ENCODE measurements at places on chromosomes 11 and 22.

DNA sequence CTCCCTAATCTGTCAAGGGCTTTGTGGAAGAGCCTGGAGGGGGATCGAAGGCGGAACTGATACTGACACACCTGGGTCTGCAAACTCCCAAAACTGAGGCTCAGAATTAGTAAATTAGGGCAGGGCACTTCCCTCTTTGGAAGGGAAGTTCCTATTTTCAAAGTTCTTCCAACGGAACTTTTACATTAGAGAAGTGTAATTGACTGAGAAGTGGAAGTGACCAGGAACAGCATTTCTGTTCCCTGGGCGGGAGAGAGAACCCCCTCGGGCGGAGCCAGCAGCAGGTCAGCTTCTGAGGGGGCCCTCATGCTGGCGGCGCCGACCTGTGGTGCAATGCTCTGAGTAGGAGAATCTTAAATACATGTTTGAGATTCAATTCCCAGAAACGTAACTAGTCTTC lies 1.1 kb upstream of the CBL start:
- no peak for DNase-seq

- no peak for DNase-seq
Measured at GRCh38 chr11:1192741-1193325, 30.0 kb upstream of the MUC5B start.

GRCh38 chr11:76041208-76041607 lies 165.1 kb downstream of the WNT11 start:
- no peak for DNase-seq

DNA sequence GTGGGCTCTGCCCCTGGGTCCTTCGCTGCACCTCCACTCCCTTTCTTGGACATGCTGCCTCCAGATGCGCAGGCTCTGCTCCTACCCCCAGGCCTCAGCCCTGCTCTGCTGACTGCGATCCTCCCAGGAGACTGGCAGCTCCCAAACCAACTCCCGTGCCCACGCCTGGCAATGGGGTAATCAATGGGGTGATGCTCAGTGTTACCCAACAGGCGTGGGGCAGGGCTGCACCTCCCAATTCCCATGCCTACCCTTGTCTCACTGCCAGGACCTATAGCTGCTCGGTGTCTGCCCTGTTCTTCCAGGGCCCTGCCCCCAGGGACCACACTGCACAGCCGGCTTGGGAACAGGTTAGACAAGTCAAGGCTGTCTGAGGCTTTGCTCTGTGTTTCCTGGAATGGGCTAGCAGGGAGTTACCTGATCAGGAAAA lies at the start of gene ALDH3B2:
Gene ALDH3B2 (minus strand): TSS at position 182 of the 430 bp plus-strand sequence. CDS start 7,688 bp downstream, outside the sequence.
- no peak for DNase-seq

- no peak for DNase-seq
Measured at GRCh38 chr11:73381589-73381988, 5.4 kb downstream of the RELT start.

DNA sequence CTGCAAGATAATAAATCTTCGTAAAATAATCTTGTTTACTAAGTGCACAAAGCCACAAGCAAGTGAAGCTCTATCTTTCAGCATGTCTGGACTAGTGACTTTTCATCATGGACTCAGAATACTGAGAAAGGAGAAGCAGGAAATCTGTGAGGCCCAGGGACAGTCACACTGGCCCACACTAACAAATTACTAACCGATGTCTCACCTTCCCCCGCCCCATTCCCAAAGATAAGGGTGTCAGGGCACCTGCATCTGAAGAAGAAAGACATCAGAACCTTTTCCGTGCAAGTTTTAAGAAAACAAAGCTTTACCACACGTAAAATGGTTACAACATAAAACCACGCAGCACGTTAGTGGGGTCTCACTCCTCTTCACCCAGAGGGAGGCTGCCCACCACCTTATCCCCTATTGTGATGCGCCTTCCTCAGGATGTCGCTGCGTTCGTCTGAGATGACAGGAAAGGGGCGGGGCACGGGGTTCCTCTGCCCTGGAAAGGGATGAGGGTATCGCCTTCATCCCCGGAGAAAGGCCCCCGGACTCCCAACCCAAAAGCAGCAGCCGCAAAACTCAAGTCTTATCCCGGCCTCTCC lies 616 bp downstream of the BTBD10 start:
- DNase-seq = peak; percentile 34

DNA sequence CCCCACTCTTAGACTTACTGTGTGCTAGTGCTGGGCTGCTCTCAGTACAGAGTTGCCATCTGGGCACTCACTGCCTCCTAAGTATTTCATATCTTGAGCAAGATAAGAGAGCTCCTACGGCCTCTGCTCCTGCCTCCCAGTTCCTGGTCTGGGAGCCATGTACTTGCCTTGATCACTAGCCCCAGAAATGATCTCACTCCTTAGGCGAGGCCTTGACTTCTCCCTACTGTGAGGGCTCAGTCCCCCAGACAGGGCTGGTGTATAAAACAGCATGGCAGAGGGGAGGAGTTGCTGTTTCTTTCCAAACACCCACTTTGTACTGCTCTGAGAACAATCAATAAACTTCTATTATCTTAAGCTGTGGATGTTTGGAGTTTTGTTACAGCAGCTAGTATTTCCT lies 47.4 kb upstream of the TP53I11 start:
- DNase-seq = no peak

GRCh38 chr11:72446929-72447769 lies 12.8 kb upstream of the CLPB start:
- peak; percentile 63 for DNase-seq

GRCh38 chr11:19307498-19307897 lies 66.8 kb upstream of the E2F8 start:
- no peak for DNase-seq

DNA sequence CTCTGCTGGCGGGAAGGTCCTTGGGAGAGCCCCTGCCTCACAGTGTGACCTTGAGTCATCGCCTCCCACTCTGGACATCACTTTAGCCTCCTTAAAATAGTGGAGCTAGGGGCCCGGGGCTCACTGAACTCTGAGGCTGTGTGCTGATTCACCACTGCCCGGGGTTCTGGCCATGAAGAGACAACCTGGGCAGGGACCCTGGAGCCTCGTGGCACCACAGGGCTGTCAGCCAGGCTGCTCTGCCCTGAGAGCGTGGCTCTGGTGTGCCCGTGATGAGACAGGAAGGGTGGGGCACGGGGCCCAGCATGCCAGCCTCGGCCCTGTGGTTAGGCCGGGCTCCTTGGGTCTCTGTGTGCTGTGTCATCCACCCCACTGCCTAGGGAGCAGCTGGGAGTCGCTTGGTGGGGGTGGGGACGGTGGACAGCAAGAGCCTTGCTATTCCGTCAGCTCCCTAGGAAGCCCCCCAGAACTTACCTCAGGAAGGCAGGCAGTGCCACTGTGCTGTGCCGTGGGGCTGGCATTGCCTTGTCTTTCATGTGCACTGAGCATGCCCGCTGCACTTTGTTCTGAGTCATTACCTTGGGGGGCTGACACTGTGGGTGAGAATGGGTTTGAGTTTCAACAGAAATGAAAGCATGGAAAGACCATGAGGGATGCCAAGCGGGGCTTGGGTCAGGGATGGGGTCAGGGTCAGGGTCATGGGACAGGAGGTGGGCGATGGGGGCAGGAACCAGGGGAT lies 31.7 kb downstream of the TPCN2 start:
- peak; percentile 82 for DNase-seq
